ENCODE measurements at places on chromosomes 3 and 15.

DNA sequence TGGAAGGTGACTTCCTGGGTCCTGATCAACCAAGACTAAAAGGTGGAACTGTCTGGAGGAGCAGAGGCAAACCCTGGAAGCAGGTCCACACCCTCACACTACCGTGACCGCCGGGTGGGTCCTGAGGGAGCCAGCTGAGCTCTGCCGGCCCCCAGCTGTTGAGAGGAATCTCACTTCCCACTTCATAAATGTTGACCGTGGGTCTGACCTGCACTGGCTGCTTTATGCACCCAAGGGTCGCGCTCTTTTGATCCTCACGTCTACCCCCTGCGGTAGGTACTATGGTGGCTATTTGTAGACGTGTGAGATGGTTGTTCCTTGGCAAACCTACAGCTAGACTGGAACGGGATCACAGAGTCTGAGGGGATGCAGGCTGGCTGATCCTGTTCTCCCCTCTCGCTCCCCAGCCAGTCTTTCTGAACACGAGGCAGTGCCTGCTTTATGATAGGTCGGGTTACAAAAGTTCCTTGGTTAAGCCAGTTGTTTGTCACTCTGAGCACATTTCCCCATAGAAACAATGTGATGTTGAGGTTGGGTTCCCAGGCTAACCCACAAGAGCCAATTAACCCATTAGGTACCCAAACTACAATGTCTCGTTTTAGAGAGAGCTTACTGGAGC lies 113.0 kb upstream of the ETV5 start:
- DNase-seq: no peak

- DNase-seq: no peak
Measured at GRCh38 chr3:188220988-188221818, 67.2 kb downstream of the LPP start.

DNA sequence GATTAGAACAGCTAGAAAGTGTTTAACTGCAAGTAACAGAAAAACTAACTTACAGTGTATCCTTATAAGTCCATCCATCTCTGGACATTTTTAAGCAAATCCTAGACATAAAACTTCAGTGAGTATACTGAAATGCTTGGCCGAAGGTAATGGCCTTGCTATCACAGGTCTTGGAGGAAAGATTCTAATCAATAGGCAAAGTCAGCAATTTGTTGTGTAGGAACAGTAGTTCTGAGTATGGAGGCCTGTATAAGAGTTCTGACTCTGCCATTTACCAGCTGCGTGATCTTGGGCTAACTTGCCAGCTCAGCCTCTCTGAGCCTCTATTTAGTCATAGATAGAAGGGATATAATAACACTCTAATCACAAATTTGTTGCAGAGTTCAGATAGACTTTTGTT lies 328.1 kb downstream of the IL20RB start:
- no peak for DNase-seq

- DNase-seq: no peak
Measured at GRCh38 chr15:48574187-48574586, 71.3 kb downstream of the FBN1 start.

- DNase-seq: no peak
Measured at GRCh38 chr3:126295407-126295939, 61.7 kb downstream of the KLF15 start.

- DNase-seq: no peak
Measured at GRCh38 chr3:30289324-30289723, 317.1 kb upstream of the TGFBR2 start.

GRCh38 chr3:144865948-144866347 lies 894.3 kb downstream of the DIPK2A start:
- DNase-seq: no peak

GRCh38 chr3:19284974-19285373 lies 136.7 kb downstream of the KCNH8 start:
- no peak for DNase-seq

- no peak for DNase-seq
Measured at GRCh38 chr3:176037636-176038035, 1159.6 kb downstream of the TBL1XR1 start.

DNA sequence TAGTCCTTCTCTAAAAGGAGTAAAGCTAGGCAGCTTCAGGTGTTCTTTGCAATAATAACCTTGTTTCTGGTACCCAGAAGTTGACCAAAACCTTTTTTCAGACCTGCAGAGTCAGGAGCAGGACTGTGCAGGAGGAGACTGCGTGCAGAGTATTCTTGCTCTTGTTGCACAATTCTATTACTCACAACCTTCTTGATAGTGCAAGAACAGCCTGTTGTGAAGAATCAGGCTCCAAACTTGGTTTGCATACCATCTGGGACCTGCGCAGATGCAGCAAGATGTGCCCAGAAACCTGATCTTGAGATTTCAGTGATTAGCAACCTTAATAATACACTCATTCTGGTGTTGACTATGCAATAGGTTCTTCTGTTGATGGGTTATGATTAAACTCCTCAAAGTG lies 111.9 kb downstream of the ATG7 start:
- DNase-seq: no peak

DNA sequence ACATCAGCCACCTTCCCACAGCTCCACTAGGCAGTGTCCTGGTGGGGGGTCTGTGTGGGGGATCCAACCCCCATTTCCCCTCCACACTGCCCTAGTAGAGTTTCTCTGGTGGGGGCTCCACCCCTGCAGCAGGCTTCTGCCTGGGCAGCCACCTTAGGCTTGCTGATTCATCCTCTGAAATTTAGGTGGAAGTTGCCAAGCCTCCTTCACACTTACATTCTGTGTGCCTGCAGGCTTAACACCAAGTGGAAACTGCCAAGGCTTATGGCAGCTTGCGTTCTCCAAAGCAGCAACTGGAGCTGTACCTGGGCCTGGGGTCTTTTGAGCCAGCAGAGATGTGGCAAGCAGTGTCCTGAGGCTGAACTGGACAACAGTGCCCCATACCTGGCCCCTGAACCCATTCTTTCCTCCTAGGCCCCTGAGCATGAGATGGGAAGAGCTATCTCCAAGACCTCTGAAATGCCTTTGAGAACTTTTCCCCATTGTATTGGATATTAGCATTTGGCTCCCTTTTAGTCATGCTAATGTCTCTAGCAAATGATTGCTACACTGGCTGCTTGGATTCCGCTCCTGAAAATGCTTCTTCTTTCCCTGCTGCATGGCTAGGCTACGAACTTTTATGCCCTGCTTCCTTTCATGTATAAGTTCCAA lies 32.5 kb downstream of the CPN2 start:
- no peak for DNase-seq

GRCh38 chr3:4722103-4722502 lies 229.0 kb downstream of the ITPR1 start:
- DNase-seq: peak; percentile 46

DNA sequence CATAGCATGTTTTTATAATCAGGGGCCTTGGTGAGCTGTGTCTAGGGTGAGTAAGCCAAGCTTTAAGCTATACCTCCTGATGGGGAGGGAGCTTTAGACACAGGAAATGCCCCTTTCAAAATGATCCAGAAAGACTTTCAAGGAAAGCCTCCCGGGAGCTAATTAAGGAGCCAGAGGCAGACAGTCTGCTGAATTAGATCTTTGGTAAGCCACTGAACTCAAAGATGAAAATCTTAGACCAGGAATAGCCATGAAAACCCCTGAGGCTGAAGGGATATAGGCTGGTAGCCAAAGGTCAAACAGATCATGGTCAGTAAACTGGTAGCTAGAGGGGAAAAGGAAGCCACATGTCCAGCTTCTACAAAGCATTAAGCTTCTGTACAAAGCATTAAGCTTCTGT lies 42.7 kb upstream of the GAP43 start:
- DNase-seq: no peak

DNA sequence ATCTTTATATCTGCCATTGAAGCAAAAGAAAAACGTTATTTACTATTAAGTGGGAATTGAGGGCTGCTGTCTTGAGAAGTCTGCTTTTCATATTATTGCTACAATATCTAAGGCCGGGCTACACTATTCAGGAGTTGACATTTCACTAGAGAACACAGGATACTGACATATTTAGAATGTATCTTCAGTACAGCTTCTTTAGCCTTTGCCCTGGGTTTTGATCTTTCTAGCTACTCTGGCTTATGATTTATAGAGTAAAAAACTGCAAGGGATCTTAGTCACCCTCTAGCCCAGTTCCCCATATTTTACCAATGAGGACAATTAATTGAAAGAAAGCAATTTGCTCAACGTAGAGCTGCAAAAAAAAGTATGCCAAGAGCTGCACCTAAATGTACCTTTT lies 307.4 kb upstream of the DPPA4 start:
- no peak for DNase-seq

GRCh38 chr3:89506462-89507103 lies 399.2 kb downstream of the EPHA3 start:
- no peak for DNase-seq

DNA sequence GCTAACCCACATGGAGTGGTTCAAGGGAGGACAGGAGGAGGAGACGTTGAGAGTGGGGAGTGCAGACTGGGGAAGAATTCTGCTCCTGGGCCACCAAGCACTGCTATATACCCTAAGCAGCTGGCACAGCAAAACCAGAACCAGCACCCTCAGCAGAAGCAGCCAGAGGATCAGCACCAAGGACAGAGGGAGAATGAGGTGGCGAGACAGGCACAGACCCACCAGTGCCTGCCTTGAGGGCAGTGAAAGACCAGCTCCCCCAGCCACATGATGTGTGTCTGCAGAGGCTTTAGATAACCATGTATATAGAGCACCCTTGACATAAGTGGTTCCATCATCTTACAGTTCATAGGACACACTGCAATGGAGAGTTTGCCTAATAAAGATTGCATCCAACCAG lies 319.0 kb downstream of the GABRB3 start:
- DNase-seq: no peak

GRCh38 chr15:74505837-74506514 lies 35.0 kb upstream of the ARID3B start:
- no peak for DNase-seq

DNA sequence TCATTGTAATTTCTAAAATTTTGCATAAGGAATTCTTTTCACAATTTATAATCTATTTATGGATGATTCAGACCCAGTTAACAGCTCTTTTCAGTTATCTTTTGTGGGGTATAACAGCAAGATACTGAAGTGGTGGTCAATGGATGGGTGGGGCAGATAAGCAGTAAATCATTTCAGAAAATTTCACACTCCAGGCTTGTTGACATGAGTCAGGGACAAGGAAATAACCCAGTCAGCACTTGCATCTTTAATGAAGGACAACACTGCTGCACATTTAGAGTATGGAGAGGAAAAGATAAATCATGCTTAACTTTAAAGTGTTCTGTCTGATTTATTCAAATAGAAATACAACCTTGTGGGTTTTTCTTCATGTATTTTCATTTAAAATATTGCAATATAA lies 181.6 kb downstream of the ROBO1 start:
- DNase-seq: no peak

DNA sequence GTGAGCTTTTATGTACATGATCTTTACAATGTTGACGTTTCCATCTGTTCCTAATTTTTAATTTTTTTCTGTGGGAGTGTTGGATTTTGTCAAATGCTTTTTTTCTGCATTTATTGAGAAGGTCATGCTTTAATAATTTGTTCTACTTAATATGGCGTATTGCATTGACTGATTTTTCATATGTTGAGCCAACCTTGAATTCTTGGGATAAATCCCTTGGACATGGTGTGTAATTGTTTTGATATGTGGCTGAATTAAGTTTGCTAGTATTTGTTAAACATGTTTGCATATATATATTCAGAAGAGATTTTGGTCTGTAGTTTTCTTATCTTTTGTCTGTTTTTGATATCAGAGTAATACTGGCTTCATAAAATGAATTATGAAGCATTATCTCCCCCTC lies 256.7 kb downstream of the EDEM1 start:
- DNase-seq: no peak

DNA sequence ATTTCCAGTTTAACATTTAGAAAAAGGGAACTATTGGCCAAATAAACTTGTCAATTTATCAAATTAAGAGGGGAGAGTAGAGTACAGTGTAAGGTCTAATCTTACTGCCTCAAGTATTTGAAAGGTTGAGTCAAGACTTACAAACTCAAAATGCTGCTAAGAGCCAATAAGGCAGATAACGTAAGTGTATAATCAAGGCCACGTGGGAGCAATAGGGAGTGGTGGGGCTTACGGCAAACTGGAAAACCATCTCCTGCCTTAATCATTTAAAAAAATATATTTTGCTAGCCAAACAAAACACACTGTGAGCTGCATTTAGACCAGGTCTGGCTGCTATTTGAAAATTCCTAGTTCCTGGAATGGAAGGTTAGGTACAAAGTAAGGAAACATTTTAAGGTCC lies 107.3 kb upstream of the FRMD4B start:
- DNase-seq: no peak

GRCh38 chr15:70375586-70375985 lies 277.9 kb upstream of the TLE3 start:
- no peak for DNase-seq

DNA sequence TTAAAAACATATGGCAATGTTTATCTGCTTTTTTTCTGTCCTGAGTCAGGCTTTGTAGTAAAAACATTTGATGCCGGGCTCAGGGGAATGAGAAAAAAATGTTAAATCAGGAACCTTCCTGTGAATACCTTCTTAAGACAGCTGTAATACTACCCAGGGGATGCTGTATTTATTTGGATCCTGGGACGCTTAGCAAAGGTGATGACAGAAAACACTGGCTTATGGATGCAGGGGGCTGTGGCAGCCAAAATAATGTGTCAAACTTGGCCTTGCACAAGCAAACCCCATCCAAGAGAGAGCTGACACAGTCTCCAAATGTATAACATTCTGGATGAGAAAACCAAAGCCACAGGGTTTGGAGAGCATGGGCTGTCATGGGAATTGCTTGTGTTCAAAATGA lies 438.2 kb upstream of the PROK2 start:
- no peak for DNase-seq

DNA sequence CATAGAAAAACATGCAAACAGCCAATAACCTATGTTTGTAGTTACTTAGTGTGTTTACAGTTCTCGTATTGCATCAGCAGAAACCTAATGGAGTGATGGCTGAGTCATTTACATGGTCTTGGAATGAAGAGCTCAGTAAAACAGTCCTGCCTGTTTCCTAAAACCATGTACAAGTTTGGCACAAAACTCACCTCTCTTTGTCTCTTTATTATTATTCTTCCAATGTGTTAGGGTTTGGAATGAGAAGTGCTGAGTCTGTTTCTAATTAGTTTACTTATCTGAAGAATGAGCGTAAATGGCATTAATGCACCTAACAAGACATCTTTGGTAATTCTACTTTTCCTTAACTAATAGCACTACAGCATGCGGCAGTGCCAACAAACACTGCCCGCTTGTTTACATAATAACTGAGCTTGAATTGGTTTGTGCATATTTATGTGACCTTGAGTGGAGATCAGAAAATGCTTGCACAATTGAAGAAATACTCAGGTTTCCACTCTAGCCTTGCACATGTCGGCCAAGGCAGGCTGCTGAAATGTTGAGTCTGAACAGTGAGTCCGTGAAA lies 385.4 kb upstream of the SEMA6D start:
- DNase-seq: no peak

DNA sequence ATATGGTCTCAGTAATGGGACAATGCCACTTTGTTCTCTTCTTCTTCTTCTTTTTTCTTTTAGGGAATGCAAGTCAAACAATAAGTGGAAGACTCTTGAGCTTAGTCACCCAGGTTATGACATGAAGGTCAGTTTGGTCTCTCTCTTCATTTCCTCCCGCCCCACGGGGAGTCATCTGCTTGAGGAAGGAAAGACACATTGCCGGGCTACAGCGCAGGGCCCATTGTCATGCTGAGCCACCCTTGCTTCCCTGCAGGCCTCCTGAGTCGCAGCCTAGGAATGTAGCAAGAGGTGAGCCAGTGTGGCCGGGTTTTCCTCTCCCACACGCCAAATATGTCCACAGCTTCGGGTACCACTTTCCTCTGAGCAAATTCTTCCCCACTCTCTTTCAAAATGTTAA lies 47.6 kb downstream of the RAP2B start:
- peak; percentile 61 for DNase-seq
